ENCODE measurements at places on chromosomes 11 and 22.

DNA sequence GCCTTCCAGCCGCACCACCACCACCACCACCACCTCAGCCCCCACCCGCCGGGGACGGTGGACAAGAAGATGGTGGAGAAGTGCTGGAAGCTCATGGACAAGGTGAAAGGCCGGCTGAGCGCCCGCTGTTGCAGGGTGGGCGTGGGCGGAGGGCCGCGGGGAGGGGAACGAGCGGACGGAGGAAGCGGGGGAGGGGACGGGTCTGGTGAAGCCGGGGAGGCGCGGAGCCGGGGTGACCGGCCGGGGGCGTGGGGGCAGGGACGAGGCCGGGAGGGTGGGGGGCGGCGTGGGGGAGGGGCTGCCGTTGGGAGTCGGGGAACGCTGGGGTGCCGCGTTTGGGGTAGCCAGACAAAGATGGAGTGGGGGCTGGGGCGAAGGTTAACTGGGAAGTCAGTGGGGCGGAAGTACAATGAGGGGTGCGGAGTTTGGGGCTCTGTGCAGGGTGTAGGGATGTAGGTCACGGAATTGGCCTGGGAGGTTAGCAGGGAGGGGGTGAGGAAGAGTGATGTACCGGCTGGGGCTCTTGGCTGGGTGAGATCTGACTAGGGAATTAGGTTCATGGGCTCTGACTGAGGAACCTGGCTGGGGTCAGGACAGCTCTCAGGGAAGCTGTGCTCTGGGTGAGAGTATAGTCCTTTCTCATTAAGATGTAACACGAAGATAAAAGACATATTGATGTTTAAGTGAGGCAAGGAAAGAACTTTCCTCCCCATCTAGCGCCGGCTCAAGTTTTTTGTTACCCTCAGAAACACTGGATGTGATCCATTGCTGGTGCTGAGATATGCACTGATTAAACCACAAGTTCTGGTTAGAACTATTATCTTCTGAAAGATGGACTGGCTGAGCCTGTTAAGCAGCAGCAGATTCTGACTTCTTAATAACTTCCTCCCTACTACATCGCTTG is 624 bp downstream of the CBL start:
- no peak for DNase-seq

- no peak for DNase-seq
These were observed 72.3 kb downstream of the MN1 start for GRCh38 chr22:27729246-27729645.

DNA sequence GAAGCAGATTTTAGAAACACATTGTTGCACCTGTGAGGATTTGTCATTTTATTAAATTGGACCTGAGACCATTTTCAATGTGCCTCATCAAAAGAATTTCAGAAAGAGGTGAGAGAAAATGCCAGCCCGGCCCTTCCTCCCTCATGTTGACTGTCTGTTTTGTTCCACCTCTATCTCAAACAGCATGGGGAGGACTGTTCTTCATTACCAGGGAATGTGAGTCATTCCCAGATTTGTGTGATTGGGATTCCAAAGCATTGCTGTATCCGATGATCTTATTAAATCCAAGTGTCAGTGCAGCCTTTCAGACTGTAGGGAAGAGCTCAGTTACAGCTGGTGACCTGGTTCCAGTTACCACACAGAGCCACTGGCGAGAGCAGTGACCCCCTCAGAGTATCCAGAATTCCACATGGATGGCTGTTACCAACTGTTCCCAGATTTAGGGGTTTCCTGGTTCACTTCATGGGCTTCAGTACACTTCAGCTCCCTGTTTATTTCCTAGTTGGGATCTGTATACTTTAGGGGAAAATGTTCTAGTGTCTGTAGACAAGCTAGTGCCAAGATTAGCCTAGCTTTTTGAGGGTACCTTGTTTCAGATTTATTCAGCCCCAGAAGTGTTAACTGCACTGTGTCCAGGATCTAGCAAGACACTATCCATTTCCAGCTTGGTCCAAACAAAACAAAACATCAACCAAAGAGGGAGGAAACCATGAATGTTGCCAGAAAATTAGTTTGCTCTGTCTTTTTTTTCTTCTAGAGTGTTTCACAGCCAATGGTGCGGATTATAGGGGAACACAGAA is 20.9 kb downstream of the KREMEN1 start:
- no peak for DNase-seq

GRCh38 chr22:40480996-40481395 is 110.6 kb downstream of the SGSM3 start:
- DNase-seq, result no peak

DNA sequence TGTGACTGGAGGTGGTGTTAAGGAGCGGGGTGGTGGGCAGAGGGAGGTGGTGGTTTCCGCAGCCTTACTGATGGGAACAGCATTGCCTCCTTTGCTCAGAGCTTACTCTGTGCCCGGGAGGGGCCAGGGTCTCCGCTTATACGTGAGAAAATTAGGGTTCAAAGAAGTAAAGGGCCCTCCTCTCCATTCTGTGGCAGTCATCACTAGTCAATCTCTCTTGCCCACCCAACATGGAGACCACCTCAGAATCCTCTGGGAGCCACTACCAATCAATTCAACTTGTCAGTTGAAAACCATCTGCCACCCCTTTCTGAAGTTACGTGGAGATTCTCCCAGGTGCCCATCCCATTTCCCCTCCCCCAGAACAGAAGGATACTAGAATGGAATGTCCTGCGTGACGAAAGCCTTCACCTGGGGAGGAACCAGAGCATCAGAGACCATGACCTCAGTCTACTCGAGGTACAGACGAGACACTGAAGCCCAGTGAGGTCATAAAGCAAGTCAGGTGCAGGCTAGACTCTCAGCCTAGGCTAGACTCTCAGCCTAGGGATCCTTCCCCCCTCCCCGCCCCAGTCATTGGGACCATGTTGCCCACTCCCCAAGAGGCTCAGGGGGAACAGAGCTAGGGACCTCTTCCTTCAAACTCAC is 2.0 kb downstream of the SELENOM start:
- DNase-seq, result no peak

GRCh38 chr11:79198898-79199250 is 242.0 kb downstream of the TENM4 start:
- DNase-seq, result no peak

GRCh38 chr22:31377612-31378011 is 21.8 kb upstream of the DRG1 start:
- DNase-seq, result no peak

- DNase-seq, result peak; percentile 15
These were observed 10.6 kb upstream of the APOBEC3A start for GRCh38 chr22:38946771-38947170.

GRCh38 chr11:67372993-67373647 is at the start of gene CLCF1:
TSS of gene CLCF1 (minus strand) at chr11:67373598. CDS start at chr11:67373539, 59 bp downstream.
- peak; percentile 62 for DNase-seq

DNA sequence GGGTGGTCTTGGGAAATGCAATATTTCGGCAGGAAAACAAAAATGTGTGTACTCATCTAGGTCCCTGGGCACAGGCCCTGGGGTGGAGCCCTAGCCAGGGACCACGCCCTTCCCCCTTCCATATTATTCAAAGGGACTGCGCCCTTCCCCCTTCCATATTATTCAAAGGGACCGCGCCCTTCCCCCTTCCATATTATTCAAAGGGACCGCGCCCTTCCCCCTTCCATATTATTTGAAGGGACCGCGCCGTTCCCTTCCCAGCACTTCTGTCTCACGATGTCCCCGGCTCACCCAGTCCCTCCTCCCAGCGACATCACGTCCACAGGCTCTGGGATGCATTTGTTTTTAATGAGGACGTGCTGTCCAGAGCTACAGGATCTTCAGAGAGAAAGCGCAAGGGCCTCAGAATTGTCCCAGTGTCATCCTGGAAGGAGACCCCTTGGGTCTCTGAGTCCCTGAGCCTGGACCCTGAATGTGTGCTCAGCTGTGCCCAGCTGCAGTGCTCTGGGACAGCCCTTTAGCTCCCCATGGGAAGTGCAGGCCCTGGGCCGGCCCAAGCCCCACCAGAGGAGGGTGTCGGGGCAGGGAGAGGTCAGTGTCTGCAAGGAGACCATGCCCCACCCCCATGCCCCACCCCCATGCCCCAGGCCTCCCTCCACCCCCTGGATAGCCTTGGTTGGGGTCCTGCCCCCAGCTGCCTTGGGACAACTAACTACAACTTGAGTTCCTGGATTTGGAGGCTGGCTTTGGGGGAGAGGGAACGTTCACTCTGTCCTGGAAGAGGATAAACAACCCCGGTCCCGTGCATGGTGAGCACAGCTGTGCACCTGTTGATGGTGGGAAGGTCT is 810.0 kb downstream of the BRD1 start:
- peak; percentile 8 for DNase-seq

DNA sequence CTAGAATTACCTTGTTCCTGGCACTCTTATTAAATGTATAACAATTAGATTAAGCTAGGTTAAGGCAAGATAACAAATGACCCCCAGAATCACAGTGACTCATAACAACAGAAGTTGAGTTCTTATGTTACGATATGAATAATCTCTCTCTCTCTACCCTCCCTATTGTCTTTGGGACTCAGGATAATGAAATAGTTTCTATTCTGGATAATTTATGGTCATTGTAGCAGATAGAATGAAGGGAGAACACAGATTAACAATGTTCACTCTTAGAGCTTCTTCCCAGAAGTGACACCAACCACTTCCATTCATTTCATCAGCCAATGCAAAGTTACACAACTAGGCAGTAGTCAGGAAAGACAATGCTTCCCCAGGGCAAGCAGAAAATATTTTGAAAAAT is 334.5 kb downstream of the C11orf87 start:
- no peak for DNase-seq

- DNase-seq, result no peak
These were observed 6.3 kb downstream of the CAPN1 start for GRCh38 chr11:65187971-65188461.

DNA sequence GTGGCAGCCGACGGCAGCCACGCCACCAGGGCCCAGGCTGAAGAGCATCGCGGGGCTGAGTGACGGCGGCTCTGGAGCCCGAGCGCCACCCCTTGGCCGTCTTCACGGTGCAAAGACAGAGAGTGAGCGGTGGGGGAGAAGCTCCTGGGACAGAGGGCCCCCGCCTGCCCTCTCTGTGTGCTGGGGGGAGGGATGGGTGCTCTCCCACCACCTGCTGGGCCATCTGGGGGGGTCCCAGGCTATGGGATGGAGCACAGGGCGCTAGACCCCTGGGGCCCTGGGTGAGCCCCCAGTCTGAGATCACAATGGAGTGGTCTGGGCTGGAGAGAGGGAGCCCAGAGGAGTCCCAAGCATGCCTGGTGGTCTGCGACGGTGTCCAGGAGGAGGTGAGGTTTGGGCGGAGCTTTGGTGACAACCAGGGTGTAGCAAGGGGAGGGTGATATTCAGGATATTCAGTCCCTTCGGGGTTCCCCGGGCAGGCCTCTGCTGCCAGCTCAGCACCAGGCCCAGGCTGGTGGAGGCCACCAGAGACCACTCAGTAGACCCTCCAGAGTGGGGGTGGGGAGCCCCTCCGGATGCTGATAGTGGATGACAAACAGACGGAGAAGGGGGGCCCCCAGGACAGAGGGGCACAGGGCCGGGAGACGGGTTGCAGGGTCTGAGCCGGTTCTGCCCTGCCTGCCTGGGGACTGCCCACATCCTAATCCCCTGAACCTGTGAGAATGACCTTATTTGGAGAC is 78.1 kb upstream of the PRR5 start:
- DNase-seq, result no peak

DNA sequence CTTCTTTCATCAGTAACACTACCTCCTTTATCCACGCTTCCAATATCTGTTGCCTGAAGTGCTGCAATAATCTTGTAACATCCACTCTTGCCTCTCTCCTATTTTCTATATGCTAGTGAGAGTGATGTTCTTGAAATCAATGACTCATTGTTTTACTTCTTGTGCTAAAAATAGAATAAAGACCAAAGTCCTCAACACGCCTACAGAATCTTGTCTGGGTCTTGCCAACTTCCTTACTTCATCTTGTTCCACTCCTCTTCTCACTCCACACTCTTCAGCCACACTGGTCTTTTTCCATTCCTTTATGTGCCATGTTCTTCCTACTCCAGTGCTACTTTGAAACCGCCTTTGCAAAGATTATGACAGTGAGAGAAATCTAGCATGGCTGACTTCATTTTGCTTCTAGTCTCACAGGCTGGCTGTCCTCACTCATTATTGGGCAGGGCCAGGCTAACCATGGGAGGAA is 136.4 kb downstream of the CCDC81 start:
- no peak for DNase-seq

DNA sequence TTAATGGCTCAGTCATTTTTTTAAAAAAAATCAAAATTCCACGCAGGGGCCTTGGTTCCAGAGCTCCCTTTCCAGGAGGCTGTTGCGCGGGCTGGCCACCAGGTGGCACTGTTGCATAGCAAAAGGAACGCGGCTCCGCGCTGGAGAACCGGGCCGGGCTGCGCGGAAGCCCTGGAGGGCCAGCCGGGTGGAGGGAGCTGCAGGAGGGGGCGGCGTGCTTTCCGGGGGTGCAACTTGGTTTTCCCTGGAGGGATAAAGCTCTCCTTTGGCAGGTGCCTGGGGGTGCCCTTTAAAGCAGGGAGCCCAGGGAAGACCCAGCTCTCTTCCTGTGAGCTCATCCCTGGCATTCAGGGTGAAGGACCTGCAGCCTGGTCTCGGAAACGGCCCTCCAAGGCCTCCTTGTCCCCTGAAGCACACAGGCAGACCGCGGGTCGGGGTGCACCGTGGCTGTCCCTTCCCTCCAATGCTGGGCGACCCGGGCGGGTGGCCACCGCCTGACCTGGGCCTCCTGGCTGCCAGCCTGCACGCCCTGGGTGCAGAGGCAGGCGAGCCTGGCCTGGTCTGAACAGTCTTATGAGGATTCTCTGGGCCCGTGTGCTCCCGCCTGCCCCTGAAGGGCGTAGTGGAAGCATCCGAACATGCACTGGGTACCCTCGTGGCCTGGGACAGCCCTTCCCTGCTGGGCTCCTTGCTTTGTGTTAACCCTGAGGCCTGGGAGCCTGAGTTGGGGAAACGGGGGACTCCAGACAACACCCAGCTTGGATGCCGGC is 23.4 kb downstream of the KRTAP5-5 start:
- peak; percentile 88 for DNase-seq

DNA sequence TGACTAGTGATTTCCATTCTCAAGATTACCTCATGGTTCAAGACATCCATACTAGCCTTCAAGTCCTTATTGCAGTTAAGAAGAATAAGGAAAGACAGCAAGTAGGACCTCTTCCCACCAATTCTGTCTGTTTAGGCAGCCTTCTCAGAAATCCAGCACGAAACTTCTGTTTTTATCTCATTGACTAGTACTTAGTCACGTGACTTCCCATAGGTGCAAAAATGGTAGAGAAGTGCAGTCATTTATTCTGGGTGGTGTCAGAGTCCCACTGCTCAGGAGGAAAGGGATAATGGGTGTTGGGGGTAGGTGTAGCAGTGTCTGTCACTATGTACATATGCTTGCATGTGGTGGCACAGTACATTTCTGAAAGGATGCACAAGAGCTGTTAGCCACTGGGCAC is 57.7 kb upstream of the SORL1-AS1 start:
- no peak for DNase-seq

Data from activated T-cell treated with anti-CD3 and anti-CD28 coated beads, Interleukin-2, amount 50 U/mL, for 24 hours (primary cell).